ENCODE measurements at places on chromosomes 6 and 20. TPM values are rescaled to one million over a fixed set of nuclear protein-coding genes. Genes with fewer than 3 reads are reported as not detected.

GRCh38 chr6:57085471-57085870, 4.5 kb upstream of the ZNF451 start:
- no peak overlapping the region for H3K4me3 ChIP-seq
- DNase-seq, result no peak
- peaks cover 5% of the 10 kb centered on the region for H3K4me1 ChIP-seq
- no peak overlapping the region for H3K27ac ChIP-seq
- H3K27me3 ChIP-seq, result no peaks in the 10 kb centered on the region
- H3K36me3 ChIP-seq, result no peaks in the 10 kb centered on the region

- H3K4me1 ChIP-seq, result no peaks in the 10 kb centered on the region
- H3K4me3 ChIP-seq, result no peak overlapping the region
- no peak for DNase-seq
- no peaks in the 10 kb centered on the region for H3K27me3 ChIP-seq
These were observed 9.7 kb upstream of the MARCKS start for GRCh38 chr6:113847447-113847846.

DNA sequence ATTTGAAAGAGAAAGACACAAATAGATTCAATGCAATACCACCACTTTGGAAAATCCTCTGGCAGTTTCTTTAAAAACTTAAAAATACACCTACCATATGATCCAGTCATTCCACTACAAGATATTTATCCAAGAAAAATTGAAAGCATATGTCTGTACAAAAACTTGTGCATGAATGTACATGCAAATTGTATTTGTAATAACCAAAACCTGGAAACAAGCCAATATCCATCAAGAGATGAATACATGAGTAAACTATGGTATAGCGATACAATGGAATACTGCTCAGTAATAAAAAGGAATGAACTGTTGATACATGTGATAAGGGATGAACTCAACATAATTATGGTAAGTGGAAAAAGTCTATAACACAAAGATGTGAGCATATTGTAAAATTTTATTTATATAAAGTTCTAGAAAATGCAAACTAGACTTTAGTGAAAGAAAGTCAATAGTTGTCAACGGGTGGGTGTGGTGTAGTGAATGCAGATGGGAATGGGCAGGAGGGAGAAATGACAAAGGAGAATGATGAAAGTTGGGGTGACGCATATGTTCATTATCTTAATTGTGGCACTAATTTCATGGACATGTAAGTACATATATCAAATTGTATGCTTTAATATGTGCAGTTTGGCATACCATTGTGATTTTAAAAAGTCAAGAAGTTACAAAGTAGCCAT, 347.5 kb downstream of the SAMD5 start:
- H3K27ac ChIP-seq, result no peak overlapping the region
- H3K4me1 ChIP-seq, result no peaks in the 10 kb centered on the region
- H3K27me3 ChIP-seq, result no peaks in the 10 kb centered on the region
- no peak overlapping the region for H3K4me3 ChIP-seq

DNA sequence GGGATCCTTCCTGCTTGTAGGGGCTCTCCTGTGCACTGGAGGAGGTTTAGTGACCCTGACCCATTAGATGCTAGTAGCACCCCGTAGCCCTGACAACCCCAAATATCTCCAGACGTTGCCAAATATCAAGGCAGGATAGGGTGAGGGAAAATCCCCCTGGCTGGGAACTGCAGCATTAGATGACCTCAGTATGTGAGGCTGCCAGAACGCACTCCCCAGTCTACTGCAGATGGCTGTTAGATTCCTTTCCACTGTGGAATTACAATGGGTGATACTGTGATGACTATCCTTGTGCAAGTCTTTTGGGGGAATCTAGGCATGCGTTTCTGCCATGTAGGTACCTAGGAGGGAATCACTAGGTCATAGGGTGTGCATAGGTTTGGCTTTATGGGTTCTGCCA, 226.3 kb upstream of the KCNG1 start:
- no peak for DNase-seq
- no peaks in the 10 kb centered on the region for H3K36me3 ChIP-seq
- no peak overlapping the region for H3K27ac ChIP-seq
- no peak overlapping the region for H3K4me3 ChIP-seq
- H3K4me1 ChIP-seq, result no peaks in the 10 kb centered on the region

DNA sequence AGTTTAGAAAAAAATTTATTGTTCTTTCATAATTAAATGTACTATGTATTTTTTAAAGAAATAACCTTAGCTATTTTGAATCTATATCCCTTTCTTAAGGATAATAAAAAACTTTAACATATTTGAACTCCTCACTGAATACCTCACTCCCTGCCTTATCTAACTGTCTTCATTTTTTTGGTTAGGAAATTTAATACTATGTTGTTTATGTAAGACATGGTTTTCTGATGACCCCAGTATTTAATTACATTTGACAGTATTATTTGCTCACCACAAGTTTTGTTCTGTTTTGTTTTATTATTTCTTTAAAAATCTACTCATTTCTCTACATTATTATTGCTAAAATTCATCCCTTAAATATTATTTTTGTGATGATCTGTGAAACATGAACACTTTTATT, 394.4 kb upstream of the ADGRB3 start:
- H3K4me1 ChIP-seq, result no peaks in the 10 kb centered on the region
- DNase-seq, result no peak
- no peak overlapping the region for H3K27ac ChIP-seq
- H3K4me3 ChIP-seq, result no peak overlapping the region

DUSP15 gene
- total RNA-seq, result 1.8 TPM

GRCh38 chr6:107987805-107988204, 29.8 kb upstream of the SEC63 start:
- DNase-seq, result no peak
- no peak overlapping the region for H3K27ac ChIP-seq
- H3K4me3 ChIP-seq, result no peak overlapping the region
- H3K4me1 ChIP-seq, result peaks cover 6% of the 10 kb centered on the region
- H3K27me3 ChIP-seq, result no peaks in the 10 kb centered on the region

DNA sequence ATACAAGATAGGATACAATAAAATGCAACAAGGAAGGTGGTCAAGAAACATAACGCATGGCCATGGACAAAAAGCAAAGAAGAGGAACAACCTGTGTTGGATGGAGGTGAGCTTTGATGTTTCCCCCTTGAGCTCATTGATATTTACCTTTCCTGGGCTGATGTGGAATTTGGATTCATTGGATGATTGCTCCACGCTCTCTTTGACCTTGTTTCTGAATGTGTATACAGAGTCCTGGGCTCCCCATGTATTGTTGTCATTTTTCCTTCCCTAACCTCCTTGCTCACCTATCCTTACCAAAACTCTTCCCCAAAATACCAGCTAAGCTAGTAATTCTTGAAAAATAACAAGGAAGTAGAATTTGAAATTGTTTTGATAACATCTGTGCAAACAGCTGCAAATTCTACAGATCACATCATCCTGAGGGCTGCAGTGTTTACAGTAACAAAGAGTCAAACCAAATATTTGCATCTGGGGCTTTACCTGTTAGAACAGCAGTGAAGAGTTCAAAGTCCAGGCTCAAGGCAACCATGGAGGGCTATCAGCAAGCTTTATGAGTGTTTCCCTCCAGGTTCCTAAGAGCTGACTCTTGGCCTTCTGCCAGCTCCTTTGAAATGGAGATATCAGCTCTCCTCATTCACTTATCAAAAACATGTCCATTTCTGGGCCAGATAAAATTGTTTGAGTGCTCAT, 214.3 kb upstream of the MARCKS start:
- H3K27ac ChIP-seq, result no peak overlapping the region
- H3K36me3 ChIP-seq, result no peaks in the 10 kb centered on the region
- peak; percentile 50 for DNase-seq
- no peaks in the 10 kb centered on the region for H3K27me3 ChIP-seq
- H3K4me3 ChIP-seq, result no peak overlapping the region

GRCh38 chr6:56864171-56864616, 90.7 kb upstream of the BEND6 start:
- H3K4me3 ChIP-seq, result no peak overlapping the region
- H3K36me3 ChIP-seq, result no peaks in the 10 kb centered on the region
- H3K27me3 ChIP-seq, result no peaks in the 10 kb centered on the region
- H3K4me1 ChIP-seq, result no peaks in the 10 kb centered on the region
- no peak for DNase-seq

DNA sequence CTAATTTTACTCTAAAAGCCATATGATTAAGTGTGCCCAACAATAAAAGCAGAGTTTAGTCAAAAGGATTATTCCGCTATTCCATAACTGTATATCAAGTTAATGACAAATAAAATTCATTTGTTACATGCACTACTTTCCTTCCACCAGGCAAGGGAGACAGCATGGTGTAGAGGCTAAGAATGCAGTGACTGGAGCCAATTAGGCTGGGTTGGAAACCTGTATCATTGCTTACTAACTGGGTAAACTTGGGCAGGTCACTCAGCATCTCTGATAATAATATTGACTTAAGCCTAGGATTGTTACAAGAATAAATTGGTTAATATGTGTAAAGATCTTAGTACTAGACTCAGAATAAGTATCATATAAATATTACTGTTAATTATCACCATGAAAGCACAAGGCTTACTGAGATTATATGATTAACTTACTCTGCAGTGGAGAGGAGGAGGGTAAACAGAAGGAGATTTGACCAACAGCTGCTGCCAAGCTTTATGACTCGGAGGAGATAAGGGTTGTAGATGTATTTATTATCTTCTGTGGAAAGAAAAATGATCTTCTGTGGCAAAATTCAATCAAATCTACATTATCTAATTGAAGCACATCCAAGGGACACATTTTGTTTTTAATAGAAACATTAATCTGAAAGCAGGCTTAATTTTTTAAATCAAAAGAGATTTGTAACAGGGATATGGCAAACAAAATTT, 1459.9 kb downstream of the GRIK2 start:
- DNase-seq, result no peak
- H3K4me3 ChIP-seq, result no peak overlapping the region
- H3K27ac ChIP-seq, result no peak overlapping the region
- no peaks in the 10 kb centered on the region for H3K36me3 ChIP-seq

DNA sequence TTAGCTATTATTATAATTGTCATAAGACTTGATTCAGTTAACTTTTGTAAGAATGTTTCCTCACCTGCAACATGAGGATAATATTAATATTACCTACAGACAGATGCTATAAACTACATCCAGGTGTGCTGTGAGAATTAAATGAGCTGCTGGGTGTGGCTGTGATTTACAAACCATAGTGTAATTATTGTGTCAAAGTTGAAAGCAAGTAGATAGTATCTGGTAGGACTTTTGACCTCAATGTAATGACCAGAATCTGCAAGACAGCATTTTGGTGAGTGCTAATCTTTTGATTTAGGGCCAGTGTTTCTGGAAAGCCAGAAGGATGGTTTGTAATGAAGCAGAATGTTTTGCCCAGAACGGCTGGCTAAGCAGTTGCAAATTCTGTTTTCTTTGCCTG, 162.5 kb downstream of the TRMT11 start:
- no peaks in the 10 kb centered on the region for H3K27me3 ChIP-seq
- H3K4me3 ChIP-seq, result no peak overlapping the region
- no peak overlapping the region for H3K27ac ChIP-seq
- H3K36me3 ChIP-seq, result no peaks in the 10 kb centered on the region

DNA sequence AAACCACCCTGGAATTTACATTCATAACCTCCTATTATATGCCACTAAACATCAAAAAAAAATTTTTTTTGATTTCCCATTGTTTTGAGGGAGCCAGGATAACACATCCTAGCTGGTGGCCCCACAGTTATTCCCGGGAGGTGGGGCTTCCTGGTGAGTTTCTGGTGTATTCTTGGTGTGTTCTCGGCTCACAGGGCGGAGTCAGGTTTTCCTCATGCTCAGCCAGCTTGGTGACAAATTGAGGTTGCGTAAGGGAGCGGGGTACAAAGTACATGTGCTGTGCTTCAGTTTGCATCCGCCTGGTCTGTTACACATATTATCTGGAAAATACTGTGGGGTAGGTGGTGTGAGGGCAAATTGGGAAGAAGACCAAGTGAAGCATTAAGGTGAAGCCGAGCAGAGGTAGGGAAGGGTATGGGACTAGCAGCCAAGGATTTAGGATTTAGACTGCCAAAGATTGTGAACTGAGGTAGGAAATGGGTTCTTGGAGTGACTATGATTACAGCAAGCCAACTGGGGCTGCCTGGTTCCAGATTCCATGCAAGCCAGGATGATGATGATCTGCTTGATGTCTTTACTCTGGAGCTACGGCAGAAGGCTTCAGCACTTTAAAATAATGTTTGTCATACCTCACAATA, 46.2 kb upstream of the EEF1A1 start:
- DNase-seq, result no peak
- H3K4me1 ChIP-seq, result no peaks in the 10 kb centered on the region
- H3K4me3 ChIP-seq, result no peak overlapping the region
- no peak overlapping the region for H3K27ac ChIP-seq
- H3K27me3 ChIP-seq, result no peaks in the 10 kb centered on the region
- no peaks in the 10 kb centered on the region for H3K36me3 ChIP-seq

All from B cell (primary cell).